Muscle of back (tissue), 13 donors: ENCODE measurements at places on chromosomes 12 and 14. TPM values are rescaled to one million over a fixed set of nuclear protein-coding genes. Genes with fewer than 3 reads are reported as not detected.

DNA sequence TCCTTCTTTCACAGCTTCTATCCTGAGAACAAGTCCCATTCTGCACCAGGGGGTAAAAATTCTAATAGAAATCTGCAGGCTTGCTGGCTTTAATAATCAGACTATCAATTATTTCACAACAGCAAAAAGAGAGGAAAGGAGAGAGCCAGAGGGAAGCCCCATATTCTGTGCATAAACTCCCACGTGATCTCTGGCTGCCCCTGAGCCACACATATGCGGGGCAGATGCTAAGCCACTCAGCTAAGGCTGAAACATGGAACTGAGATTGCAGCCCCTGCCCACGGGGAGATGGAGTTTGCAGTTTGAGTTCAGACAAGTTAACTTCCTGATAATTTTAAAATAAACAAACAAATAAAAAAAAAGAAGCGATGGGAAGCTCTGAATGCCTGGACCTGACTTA lies 254.4 kb upstream of the CCDC196 start:
- DNase-seq: no peak

GRCh38 chr12:80412343-80412953 lies 31.6 kb upstream of the PTPRQ start:
- peak; percentile 41 for DNase-seq

DNA sequence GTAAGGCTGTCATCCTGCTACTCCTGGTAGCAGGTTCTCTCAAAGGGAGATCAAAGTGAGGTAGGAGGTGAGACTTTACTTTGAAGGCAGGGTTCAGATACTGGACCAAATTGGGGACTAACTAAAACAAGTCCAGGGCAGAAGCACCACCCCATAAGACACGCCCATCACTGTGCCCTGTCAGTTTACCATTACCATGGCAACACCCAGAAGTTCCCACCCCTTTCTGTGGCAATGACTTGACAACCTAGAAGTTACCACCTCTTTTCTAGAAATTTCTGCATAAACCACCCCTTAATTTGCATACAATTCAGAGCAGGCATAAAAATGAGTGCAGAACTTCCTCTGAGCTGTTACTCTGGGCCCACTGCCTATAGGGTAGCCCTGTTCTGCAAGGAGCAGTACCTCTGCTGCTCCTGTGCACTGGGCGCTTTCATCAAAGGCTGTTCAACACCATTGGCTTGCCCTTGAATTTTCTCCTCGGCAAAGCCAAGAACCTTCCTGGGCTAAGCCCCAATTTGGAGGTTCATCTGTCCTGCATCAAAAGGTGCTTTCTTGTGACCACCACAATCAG lies 64.8 kb upstream of the MAX start:
- DNase-seq: no peak

DNA sequence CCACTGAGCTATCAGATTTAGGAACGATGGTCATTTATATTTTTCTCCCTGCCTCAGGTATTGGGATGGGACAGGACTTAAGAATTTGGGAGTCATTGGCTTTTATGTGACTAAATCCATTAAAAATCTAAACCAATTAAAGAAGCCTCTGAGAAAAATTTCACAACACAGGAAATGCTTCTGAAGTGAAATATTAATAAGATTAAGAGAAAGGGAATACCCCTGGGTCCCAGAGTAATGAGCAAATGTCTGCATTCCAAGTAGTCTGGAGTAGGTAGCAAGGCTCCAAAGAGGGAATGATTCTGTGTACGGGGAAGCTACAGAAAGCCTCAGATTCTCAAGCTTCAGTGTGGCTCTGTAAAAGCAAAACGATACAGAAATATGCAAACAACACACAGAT lies 707 bp upstream of the MED6 start:
- DNase-seq: peak; percentile 8

ARHGEF40 gene
- polyA plus RNA-seq: 83.0 TPM

DLGAP5 gene
- polyA plus RNA-seq: 12.8 TPM

GLI1 gene
- 8.5 TPM for polyA plus RNA-seq
